GM03348 (cell line): ENCODE measurements at places on chromosomes 1 and 21.
A peak's percentile ranks its signal among the peaks of the same experiment; 100 is the strongest.

GRCh38 chr1:8004113-8004802 lies 21.9 kb downstream of the ERRFI1 start:
- DNase-seq, result peak; percentile 13

DNA sequence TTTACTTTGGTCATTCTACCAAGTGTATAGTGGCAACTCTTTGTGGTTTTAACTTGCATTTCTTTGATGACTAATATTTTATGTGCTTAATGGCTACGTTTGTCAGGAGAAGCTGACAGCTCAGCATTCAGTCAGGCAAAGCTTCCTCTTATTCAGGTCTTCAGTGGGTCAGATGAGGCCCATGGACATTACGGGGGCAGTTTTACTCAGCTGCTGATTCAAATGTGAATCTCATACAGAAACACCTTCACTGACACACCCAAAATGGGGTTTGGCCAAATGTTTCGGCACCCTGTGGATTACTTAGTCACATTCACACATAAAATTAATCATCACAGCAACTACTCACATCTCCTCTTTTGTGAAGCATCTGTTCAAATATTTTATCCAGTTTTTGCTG lies 104.9 kb upstream of the PLD5 start:
- DNase-seq, result no peak

GRCh38 chr1:221774054-221774842 lies 32.4 kb upstream of the DUSP10 start:
- no peak for DNase-seq

DNA sequence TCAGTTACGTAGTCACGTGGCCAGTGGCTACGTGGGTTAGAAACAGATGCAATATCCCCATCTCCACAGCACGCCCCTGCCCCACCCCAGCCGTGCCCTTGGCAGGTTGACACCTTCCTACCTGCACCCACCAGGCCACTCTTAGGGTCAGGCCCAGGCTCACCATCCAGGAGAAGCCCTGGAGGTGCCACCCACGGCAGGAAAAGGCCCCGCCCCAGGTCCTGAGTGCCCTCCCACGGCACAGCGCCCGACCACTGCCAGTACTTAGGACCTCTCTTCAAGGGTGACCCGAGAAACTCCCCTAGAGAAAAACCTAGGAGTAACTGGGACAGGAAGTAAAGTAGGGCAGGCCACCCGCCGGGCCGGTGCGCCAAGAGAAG lies 1.5 kb downstream of the C1orf35 start:
- DNase-seq, result peak; percentile 25

- DNase-seq, result no peak
Measured at GRCh38 chr1:54299037-54299436, 99.1 kb downstream of the MRPL37 start.

- no peak for DNase-seq
Measured at GRCh38 chr1:224495866-224496265, 61.3 kb upstream of the WDR26 start.

- peak; percentile 45 for DNase-seq
Measured at GRCh38 chr1:27136998-27137542, 17.9 kb downstream of the SLC9A1 start.

GRCh38 chr1:6033986-6034749 lies 11.5 kb upstream of the KCNAB2 start:
- peak; percentile 82 for DNase-seq

- no peak for DNase-seq
Measured at GRCh38 chr1:35587736-35588135, 14.6 kb downstream of the TFAP2E start.

GRCh38 chr21:42609811-42610210 lies 43.6 kb upstream of the PDE9A start:
- no peak for DNase-seq

DNA sequence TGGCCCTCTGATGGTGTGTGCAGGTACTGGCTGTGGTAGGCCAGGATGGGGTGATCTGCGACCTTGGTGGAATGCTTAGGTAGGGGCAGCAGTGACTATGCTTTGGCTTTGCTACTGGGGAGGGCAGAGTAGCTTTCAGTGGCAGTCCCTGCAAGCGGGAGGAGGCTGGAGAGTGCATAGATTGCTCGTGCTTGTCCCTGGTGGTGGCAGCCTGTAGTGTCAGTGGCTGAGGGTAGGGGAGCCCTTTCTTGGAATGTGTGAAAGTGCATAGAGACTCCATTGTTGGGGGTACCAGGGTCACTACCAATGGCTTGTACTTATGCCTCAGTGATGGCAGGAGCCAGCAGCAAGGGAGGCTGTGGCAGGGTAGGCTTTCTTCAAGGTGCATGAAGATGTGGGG lies 582.6 kb downstream of the MRPL39 start:
- no peak for DNase-seq

DNA sequence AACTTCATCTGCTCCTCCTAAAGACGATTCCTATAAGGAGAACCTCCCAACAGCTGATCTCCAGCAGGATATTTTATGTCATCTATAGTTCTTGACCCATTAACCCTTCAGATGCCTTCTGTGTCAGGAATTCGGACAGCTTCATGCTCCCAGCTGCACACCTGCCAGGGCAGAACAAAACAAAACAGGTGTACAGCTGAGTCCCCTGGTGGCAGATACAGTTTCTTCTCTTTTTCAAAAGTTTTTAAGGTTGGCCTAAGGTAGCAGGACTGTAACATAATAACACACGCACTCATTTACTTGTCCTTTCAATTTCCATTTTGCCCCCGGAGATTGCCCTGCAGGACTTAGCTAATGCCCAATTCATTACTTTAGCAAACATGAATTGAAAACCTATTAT lies 218.3 kb downstream of the S1PR1 start:
- no peak for DNase-seq

GRCh38 chr1:28296401-28297261 lies 32.2 kb upstream of the MED18 start:
- DNase-seq, result no peak

DNA sequence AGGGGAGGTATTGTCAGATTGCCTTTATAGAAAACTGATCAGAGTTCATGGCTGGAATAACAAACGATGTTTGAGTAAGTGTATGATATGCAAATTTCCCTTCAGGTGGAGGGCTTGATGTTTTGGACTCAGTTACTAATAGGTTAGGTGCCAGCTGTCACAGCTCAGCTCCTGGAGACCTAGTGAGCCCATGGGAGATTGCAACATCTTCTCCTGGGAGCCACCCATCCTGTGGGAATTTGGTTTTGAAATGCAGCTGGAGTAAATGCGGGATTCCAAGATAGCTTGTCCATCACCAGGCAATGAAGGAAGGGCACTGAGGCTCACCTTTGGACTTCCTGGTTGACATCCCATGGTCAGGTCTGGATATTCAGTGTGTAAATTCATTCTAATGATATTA lies 211.4 kb upstream of the NRIP1 start:
- no peak for DNase-seq

DNA sequence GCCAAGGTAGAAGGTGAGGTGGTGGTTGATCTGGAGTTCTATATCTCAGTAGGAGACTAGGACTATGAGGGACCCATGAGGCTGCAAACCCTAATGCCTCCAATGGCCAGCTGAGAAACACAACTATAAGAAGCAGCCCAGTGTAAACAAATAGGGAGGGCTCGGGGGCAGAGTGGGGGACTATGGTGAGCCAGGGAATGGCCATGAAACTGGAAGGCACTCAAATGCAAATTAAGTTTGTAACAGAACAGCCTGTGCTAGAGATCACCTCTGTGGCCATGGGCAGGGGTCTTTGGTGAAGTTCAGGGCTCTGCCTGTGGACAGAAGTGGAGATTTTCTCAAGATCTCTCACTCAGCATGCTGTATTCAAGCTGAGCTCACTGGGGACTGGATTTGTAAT lies 187.1 kb downstream of the GRIK3 start:
- DNase-seq, result no peak

- no peak for DNase-seq
Measured at GRCh38 chr1:209749670-209750323, 6.1 kb upstream of the TRAF3IP3 start.

GRCh38 chr1:147169171-147169570 lies 3.1 kb downstream of the PRKAB2 start:
- no peak for DNase-seq

DNA sequence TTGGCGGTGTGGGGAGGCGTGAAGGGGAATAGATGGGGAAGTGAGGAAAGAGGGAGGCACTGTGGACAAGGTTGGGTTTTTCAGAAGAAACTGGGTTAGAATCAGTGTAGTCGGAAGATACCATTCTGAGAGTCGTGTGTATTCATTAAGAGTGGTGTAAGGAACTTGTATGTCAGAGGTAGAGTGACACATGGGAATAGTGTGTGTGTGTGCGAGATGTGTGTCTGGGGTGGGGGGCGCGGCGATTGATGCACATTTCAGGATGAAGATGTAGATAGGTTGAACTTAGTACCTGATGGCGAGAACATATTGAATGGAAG lies 878 bp downstream of the SMG7 start:
- DNase-seq, result peak; percentile 3

- DNase-seq, result peak; percentile 76
Measured at GRCh38 chr1:93847811-93848288, 31.2 kb downstream of the DNTTIP2 start.

DNA sequence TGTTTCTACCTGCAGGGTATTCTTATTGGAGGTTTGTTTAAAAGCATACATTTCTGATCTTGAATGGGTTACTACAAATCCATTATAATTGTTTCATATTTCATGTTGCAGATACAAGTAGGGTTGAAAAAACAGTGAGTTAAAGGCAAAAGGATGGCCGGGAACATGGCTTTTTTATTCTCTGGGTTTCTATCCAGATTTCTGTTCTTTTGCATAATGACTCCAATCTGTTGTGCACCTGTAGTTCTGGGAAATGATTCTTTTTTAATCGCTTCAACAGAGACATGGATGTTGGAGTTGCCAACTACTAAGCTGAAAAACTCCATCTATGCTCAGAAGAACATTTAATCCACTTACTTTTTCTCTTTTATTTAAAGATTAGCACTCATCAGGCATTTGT lies 2.7 kb upstream of the ADAMTS1 start:
- DNase-seq, result no peak

- peak; percentile 62 for DNase-seq
Measured at GRCh38 chr1:22105611-22106207, 37.2 kb downstream of the WNT4 start.

DNA sequence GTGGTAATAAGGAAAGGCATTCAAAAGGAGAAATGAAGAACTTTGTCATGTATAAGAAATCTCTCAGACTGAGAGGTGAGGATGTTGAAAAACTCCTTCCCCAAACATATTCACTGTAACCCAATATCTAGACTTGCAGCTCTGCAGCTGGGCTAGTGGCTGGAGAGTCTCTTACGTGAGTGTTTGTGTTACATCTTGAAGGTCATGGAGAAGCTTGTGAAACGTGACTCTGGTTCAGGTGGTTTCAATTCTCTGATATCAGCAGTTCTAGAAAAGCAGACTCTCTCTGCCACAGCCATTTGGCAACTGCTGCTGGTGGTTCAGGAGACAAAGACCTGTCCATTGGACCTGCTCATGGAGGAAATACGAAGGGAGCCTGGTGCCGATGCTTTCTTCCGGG lies 55.0 kb upstream of the EPHA8 start:
- DNase-seq, result no peak

- DNase-seq, result no peak
Measured at GRCh38 chr1:157177733-157178394, 39.7 kb upstream of the ETV3 start.

GRCh38 chr1:20603504-20604464 lies 14.9 kb downstream of the CDA start:
- DNase-seq, result peak; percentile 87

DNA sequence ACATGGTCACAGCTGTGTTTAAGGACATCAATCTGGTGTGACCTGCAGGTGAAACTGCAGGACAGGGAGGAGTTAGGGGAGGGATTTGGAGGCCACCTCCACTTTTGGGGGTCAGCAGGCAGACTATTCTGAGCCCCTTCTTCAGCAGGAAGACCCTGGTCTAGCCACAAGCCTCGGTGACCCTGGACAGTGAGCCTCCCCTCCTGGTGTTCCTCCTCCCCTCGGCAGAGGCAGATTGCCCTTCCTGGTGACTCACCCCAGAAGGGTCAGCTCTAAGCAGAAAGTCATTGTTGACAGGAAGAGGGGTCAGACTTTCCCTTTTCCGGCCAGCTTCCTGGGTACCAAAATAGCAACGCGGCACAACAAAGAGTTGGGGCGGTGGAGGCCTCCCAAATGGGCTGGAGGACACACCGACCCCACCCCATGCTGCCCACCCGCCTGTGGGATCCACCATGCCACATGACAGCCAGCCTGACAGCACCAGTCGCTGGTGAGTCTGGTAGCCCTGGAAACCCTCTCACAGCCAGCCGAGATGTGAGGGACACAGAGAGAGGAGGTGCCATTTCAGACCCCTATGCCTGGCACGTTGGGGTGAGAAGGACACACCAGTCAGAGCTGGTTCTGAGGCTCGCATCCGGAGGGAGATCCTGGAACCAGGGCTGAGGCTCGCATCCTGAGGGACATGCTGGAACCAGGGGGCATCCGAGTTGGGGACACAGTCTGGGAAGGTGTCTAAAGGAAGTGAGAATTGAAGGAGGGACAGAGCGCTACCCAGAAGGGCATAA lies 14.7 kb upstream of the CSF1 start:
- peak; percentile 63 for DNase-seq

DNA sequence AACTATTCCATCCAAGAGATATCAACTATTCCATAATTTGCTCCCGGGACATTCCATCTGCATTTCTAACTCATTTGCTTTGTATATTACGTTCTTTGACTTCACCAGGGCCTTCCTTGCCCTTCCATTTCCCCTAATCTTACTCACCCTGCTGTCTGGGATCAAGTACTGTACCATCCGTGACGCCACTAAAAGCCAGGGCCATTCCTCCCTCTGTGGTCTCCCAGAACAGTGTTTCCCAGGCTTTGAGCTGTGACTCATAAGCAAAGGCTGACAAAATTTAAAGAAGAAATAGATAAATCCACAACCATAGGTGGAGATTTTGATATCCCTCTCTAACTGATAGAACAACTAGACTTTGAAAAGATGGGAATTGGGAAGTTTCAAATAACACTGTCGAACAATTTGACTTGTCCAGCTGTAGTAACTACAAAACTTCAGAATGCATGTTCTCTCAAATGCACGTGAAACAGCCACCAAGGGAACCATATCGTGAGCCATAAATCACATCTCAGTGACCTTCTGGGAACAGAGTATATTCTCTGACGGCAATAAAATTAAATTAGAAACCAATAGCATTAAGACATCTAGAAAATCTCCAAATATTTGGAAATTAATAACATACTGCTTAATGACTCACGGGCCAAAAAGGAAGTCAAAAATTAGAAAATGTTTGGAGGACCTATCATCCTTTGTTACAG lies 501.0 kb downstream of the SETD4 start:
- peak; percentile 75 for DNase-seq

DNA sequence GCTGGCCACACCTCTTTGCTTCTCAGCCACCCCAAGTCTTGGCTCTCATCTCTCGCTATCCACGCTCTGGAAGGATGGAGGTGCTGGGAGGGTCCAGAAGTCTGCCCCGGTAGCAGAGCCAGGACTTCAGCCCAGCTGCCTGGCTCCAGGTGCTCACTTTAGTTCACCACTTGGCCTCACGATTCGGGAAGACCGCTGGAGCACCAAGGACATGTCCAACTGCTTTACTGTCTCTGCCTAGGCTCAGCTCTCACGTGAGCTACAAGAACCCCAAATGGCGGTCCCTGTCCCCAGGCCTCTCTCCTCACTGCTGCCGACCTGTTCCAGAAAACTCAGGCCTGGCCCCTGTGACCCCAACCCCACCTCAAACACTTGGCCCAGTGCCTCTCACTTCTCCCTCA lies 3.4 kb downstream of the TRIM11 start:
- no peak for DNase-seq

GRCh38 chr1:55081188-55081904 lies 42.0 kb downstream of the PCSK9 start:
- peak; percentile 73 for DNase-seq

- no peak for DNase-seq
Measured at GRCh38 chr1:46205141-46205540, 2.0 kb downstream of the LURAP1 start.
